ENCODE measurements at places on chromosomes 3 and 15.

- no peak for DNase-seq
Measured at GRCh38 chr3:28268989-28269388, 27.6 kb downstream of the CMC1 start.

GRCh38 chr3:149571381-149571780, 86.4 kb downstream of the WWTR1 start:
- DNase-seq: no peak

DNA sequence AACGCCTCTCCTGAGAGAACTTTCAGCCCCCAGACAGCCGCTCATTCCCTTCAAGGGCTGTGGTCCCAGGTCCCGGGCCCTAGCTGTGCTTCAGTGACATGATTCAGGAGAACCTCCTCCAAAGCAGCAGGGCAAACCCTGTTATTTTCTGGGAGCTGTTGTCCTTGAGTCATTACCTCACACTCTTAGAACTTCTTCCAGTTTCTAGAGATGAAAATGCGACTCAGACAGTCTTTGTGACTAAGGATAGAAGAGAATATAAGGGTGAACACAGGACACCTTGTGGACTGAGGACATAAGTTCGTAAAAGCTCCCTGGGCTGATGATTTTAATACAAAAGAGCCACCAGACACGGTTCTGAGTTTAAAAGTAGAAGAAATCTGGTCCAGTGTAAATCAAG, 203.8 kb downstream of the RORA start:
- no peak for DNase-seq

GRCh38 chr3:112048911-112049310, 14.4 kb downstream of the TMPRSS7 start:
- DNase-seq: no peak

DNA sequence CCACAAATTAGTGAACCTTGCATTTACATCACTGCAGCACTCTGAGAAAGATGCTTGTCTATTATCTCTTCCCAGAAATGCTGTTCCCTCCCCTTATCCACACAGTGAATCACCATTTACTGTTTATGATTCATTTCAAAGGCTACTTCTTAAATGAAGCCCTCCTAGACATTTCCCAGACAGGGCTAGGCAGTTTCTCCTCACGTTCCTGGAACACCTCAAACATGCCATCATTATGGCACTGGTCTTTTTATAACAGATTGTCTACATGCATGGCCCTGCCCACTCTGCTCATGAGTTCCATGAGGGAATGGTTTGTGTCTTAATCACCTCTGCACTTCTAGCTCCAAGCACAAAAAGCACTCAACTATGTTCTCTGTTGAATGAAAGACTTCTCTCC, 32.2 kb upstream of the TM2D3 start:
- DNase-seq: peak; percentile 34
